ENCODE measurements at places on chromosomes 4 and X. TPM values are rescaled to one million over a fixed set of nuclear protein-coding genes. Genes with fewer than 3 reads are reported as not detected.

DNA sequence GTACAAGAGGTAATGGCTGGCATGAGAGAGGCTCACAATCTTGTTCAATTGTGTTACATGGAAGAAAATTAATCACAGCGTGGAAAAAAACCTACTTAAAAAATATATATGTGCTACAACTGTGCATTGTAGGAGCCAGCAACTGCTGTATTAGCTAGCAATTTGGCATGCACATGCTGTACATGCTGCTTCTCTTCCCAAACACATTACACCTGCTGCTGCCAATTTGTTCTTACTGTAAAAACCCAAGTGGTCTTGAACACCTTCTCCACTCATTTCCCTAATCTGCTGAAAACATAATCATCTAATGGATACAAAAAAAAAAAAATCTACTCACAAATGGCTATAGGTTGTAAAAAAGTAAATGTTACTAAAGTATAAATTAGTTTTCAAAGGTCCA lies 264.2 kb downstream of the INPP4B start:
- no peak for DNase-seq

The BTC gene
- polyA plus RNA-seq = 3.4 TPM

- DNase-seq = no peak
Measured at GRCh38 chr4:88008122-88008742, 797 bp downstream of the PKD2 start.

DNA sequence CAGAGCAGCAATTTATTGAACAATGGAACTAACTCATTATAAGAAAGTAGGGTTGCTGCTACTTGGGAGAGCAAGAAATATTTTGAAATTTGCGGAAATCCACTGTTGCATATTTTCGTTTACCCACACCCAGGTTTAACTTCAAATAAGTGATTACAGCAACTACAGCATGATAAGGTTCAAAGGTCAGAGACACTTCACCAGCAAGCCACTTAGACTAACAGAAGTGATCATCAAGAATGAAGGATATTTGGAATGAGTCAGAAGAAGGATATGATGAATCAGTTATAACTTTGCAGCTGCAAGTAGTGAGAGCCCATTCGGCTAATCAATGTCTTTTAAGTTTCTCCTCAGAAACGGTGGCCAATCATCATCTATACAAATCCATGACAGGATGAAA lies 199.3 kb downstream of the TMA16 start:
- no peak for DNase-seq

The ZFP92 gene
- polyA plus RNA-seq = 0.80 TPM

DNA sequence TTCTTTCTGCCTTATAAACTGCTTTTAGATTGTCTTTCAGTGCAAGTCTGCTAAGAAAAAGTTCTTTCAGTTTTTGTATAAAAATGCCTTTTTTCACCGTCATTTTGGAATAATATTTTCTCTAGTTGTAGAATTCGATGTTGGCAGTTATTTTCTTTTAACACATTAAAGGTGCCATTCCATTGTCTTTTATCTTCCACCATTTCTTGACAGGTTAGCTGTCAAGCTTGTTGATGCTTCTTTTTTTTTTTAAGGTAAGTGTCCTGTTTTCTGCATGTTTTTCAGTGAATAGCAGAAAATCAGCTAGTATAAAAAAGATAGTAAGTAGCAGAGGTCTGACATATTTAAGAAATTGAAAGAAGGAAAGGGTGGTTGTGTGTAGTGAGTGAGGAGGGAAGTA lies 118.5 kb upstream of the NPFFR2 start:
- no peak for DNase-seq

DNA sequence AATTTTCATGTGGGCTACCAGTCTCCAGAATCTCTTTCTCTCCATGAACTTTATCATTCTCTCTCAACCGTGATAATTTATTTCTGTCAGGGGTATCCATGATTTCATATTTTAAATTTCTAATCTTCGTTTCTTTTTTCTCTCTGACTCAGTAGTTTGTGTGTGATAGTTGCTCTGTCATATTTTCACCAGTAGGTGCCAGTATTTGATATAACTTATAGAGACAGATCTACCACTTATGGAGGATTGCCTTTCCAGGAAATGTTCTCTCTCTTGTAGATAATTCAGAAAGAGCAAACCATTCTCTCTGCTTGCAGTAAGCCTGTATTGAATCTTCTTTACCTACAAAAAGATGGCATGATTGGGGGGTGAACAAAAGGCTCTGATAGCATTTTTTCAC lies 79.3 kb upstream of the DYNLT3 start:
- no peak for DNase-seq

All from left renal pelvis (tissue), 4 donors.